ENCODE measurements at places on chromosomes 1 and 21.

DNA sequence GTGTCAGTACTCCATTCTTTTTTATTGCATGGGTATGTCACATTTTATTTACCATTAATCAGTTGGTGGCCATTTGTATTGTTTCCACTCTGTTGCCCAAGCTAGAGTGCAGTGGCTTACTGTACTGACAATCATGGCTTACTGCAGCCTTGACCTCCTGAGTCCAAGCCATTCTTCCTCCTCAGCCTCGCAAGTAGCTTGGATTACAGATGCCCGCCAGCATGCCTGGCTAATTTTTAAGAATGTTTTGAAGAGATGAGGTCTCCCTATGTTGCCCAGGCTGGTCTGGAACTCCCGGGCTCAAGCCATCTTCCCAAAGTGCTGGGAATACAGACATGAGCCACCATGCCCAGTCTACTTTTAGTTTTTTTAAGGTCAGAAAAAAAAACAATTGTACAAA is 813 bp upstream of the SFT2D2 start:
- no peak for DNase-seq

- DNase-seq, result no peak
Measured at GRCh38 chr1:68228851-68229250, 3.5 kb downstream of the WLS start.

DNA sequence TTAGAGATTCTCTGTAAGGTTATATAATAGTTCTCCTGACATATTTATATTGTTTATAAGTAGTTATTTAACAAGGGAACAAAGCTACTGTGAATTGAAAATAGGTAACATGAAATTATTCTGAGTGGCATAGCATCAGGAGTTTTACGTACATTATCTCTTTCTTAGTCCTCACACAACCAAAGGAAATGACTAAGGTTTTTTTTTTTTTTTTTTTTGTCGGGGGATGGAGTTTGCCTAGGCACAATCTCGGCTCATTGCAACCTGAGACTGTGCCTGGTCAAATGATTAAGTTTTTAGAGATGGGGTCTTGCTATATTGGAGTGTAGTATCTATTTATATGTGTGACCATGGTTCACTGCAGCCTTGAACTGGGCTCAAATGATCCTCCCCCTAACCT is 24.9 kb downstream of the TMED5 start:
- DNase-seq, result no peak

DNA sequence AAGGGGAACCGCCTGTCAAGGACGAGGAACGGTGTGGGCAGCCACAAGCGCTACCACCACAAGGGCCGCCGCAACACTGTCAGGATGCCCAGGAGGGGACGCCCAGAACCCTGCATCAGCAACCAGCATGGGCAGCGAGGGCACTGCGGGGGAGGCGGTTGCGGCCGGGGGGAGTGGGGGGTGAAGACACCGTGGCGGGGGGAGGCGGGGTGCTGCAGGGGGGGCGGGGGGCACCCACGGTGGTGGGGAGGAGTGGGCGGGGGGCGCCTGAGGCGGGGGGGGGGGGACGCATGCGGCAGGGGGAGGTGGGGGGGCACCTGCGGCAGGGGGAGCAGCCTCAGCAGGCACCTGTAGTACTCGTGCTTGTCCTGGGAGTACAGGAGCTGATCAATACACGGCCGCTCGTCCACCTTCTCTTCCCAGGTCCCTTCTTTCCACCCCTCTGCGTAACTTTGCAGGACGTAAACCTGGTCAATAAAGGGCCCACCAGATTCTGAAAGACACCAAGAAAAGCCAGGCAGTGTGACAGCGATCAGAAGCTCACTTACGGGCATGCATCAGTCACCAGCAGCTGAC is 4.6 kb downstream of the POFUT2 start:
- no peak for DNase-seq

GRCh38 chr1:47751193-47751592 is 246.0 kb downstream of the TRABD2B start:
- no peak for DNase-seq

DNA sequence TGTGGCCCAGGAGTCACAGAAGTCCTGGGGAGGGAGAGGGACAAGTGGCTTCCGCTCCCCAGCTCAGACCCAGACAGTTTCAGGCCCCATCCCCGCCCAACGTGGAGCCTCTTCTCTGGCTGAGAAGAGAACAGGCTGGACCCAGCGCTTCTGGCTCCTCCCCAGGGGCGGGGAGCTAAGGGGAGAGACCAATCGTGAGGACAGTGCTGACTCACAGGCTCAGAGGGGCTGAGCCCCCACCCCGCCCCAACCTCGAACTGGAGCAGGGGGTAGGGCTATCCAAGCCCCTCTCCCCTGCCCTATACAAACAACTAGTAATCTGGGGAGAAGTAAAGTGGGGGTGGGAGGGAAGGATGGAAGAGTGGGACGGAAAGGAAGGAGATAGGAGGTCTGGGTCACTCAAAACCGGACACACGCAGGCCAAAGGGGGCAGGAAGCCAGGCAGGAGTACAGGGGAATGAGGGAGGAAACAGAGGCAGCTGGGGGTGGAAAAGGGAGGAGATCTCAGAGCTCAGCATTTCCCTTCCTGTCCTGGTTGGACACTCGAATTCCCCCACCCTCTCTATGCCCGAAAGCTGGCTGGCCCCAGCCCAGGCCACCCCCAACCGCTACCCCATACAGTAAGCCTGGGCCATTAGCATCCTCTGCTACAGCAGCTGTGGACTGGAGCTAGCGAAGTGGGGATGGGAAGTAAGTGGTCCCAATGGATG is at the start of gene SHC1:
Gene SHC1 (minus strand): TSS at position 117 of the 710 bp plus-strand sequence. CDS start 221 bp downstream, outside the sequence.
- DNase-seq, result no peak

DNA sequence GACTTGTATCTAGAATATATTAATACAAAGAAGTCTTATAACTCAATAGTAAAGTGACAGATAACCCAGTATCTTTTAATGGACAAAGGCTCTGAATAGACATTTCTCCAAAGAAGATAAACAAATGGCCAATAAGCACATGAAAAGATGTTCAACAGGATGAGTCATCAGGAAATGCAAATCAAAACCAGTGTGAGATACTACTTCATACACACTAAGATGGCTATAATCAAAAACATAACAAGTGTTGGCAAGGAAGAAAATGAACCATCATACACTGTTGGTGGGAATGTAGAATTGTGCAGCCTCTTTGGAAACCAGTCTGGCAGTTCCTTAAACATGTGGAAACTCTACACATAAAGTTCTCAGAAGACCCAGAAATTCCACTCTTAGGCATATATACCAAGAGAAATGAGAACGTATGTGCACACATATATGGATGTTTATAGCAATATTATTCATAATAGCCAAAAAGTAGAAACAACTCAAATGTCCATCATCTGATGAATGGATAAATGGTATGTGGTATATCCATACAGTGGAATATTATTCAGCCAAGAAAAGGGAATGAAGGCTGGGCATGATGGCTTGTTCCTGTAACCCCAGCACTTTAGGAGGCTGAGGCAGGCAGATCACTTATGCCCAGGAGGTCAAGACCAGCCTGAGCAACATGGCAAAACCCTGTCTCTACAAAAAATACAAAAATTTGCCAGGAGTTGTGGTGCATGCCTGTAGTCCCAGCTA is 9.9 kb upstream of the MPL start:
- no peak for DNase-seq

- no peak for DNase-seq
Measured at GRCh38 chr1:206829282-206829681, 36.1 kb upstream of the IL20 start.

DNA sequence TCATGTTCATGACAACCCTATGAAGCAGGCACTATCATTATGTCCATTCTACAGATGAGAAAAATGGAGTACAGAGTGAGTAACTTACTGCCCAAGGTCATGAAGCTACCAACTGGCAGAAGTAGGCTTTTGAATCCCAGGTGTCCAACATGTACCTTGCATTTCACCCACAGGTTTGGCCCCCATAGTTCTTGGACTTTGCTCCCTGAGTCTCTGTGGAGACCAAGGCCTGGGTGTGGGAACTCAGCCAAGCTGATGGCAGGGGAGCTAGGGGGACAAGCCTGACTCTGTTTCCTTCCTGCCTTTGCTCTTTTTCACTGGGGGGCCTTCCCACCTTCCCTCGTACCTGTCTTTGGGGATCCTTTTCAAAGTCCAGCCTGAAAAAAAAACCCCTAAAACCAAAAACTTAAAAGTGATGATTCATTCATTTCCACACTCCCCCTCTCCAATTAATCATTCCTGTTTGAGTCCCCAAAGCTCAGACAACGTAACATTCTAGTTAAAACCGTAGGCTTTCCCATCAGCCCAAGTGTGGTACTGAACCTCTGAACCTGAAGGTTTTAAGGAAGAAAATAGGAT is 8.5 kb upstream of the TTC22 start:
- no peak for DNase-seq

- no peak for DNase-seq
Measured at GRCh38 chr21:42593007-42593814, 60.2 kb upstream of the PDE9A start.

GRCh38 chr1:55650444-55650843 is 435.3 kb upstream of the USP24 start:
- no peak for DNase-seq

GRCh38 chr1:226722240-226722900 is 16.7 kb downstream of the ITPKB start:
- no peak for DNase-seq

- peak; percentile 62 for DNase-seq
Measured at GRCh38 chr1:47569681-47570470, 132.0 kb downstream of the FOXD2 start.

DNA sequence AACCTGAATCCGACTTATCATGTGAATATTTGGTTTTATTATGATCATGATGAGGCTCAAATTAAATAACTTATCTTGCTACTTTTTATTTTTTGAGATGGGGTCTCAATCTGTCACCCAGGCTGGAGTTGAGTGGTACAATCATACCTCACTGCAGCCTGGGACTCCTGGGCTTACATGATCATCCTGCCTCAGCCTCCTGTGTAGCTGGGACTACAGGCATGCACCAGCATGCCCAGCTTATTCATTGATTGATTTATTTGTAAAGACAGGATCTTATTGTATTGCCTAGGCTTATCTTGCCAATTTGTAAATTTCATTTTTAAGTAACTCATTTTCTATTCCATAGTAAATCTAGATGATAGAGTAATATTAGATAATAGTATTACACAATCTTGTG is 84.3 kb downstream of the COL11A1 start:
- no peak for DNase-seq

GRCh38 chr1:188170935-188171334 is 1342.2 kb downstream of the PLA2G4A start:
- DNase-seq, result no peak

DNA sequence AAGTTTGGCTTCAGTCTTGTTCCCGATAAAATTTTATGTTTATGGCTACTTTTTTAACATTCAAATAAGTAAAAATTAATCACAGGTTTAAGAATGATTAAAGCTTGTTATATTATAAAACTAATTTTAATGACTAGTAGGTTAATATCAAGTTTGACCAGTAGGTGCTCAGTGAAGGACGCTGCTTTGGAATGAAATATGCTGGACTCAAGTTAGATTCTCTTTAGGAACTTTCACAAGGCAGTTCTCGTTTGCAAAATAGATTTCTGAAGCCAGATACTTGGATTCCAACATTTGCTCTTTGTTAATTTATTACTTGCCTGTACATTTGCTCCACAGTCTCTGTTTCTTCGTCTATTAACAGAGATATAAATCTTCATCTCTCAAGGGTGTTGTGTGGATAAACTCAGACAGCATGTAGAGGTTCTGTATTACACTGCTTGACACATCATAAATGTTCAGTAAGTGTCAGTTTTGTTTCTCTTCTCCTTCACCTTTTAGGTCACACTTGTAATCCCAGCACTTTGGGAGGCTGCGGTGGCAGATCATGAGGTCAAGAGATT is 432.8 kb upstream of the CHRM3 start:
- no peak for DNase-seq

DNA sequence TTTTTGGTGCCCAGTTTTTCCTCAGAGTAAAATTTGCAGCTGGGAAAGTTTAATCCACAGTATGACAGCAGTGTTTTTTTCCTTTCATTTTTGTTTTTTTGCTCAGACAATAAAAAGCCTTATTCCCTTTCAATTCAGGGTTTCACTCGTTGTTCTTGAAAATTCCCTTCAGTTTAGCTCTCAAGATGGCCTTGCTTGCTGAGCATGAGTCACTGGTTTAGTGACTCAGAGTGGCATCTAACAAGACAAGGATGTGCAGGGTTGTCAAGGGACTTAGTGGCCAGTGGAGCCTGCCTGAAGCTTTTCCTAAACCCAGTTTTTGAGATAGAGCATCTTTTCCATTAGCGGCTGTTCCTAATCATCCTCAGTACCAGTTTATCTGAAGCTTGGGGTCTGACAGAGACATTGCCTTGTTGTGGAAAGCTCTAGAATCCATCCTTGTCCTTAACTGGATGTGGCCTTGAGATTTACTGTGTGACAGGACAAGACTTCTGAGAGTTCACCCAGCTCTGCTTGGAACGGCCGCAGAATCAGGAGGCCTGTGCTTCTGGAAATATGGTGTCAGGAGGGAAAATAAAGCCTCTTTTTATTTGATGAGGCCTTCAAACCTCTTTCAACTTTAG is 48.4 kb upstream of the DNAJC6 start:
- DNase-seq, result peak; percentile 60
